ENCODE measurements at places on chromosomes 16 and 17.

DNA sequence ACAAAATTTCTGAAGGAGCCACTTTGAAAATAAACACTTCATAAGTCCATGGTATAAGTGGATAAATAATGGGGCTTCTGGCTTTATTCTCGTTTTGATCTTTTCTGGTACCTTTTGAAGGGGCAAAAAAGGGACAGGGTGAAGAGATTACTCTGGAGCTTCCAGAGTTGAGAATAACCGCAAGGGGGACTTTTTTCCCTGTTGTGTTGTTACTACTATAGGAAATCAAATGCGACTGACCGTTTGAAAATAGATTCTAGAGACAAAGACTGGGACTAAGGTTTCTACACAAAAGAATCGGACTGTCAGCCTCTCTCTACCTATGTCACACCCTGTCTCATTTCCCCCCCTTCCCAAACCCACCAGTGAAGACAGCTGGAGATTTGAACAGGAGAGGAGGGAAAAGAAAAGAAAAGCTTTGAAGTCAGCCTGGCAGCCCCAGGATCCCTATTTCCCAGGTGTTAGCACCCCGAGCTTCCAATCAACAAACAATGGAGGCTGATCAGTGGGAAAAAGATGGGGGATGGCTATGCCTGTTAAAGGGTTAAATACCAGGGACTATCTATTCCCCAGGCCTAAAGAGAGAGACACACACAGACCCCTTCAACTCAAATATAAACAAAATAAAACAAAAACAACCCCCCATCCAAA lies 8.4 kb downstream of the HOXB4 start:
- no peak for DNase-seq

- DNase-seq: no peak
Measured at GRCh38 chr17:40915199-40915661, 22.2 kb downstream of the KRT23 start.

DNA sequence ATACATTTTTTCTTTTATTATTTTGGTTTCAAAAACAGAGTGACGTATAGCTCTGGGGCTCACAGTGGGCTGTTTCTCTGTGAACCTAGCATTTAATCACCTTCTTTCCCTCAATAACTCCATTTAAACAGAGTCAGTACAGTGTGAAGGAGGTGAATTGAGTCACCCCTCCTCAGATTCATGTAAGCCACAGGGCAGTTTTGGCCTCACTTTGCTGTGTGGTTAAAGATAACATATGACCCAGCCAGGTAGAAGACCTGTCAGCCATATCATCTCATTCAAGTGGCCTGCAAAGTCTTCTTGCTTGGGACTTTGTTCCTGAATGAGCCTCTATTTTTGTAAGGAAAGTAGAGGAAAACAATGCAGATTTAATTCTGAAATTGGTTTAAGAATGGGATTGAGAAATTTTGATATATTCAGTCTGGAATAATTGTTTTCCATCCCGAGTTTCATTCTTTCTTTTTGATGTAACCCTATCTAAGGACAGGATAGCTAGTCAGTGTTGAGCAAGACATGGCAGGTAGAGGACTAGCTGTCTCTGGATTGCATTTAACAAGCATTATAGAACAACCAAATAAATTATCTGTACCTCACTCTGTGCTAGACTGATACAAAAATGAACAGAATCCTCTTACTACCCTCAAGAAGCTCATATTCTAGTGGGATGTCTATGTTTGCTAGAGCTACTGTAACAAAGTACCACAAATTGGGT lies 13.1 kb downstream of the MAP2K6 start:
- DNase-seq: no peak

DNA sequence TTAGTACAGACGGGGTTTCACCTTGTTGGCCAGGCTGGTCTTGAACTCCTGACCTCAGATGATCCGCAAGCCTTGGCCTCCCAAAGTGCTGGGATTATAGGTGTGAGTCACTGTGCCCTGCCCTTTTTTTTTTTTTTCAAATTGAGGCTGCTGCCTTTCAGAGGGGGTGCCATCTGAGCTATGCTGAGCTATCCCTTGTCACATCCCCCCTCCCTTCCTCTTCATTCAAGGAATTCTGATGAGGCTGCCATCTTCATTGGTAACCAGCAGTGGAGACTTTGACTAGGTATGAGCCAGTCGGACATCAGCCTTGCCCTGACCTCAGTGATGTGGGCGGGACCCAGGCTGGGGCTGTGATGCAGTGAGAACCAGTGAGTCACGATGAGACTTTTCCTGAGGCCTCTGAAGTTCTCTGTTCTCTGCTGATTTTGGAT lies 24.4 kb upstream of the GPT2 start:
- DNase-seq: peak; percentile 73

DNA sequence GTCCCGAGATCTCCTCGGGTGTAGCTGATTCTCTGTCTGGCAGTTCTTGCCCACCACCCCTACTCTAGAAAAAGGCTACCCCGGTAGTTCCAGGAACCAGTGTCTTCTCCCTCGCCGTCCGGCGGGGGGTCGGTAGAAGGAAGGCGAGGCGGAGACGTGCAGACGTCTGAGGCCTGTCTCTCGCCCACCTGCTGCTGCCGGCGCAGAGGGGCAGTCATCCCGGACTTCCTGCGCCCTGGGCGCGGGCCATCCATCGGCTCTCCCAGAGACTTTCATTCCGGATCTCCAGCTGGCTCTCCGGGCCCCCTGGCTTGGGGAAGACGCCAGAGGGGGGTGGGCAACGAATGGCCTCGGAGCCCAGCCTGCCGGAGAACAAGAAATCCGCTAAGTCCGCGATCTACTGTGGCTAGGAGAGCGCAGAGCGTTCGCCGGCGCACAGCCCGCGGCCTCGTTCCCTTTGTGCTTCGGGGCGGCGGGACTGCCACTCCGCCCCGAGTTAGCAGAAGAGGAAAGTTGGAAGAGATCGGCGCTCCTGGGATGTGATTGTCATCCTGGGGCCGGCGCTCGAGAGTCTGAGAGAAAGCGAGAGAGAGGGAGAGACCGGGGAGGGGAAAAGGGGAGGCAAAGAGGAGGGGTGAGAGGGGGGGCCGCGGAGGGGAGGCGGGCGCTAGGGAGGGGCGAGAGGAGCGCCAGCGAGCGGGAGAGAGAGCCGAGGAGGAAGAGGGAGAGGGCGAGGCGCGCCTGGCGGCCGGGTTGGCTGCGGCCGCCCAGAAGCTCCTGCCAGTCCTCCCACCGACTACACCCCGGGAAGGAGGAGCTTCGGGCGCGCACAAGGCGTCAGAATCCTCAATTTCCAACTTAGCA lies at the start of gene IRX5:
Gene IRX5, plus strand, starts transcription at position 861 of the 864 bp plus-strand sequence. CDS start 334 bp downstream, outside the sequence.
- DNase-seq: peak; percentile 70

DNA sequence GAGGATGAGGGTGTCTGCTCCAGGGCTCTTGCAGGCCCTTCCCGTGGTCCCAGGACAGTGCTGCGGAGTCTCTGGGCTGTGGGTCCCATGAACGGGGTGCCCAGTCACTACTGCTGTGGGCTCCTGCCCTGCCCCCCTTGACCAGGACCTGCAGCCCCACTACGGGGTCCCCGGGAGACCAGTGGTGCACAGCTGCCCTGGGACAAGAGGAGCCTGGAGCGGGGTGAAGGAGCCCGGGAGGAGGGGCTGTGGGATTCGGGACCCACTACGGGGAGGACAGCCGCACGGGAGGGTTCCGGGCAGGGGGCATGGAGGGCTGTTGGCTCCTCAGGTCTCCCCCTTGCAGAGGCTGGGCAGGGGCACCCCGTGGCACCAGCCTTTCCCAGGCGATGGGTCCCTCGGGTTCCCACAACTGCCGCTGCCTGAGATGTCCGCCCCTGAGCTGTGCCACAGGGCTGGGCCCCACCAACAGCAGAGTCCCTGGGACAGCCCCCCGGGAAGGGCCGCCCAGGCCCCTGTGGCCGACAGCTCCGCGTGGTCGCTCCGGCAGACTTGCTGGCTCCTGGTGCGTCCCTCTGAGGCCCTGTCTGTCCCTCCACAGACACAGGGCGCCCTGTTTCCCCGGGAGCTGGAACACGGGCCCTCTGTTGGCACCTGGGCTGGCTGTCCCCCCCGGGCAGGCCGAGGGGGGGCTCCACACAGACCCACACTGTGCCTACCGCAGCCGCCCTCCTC lies 52.1 kb upstream of the GNG13 start:
- no peak for DNase-seq

- DNase-seq: no peak
Measured at GRCh38 chr16:82499302-82499701, 127.5 kb upstream of the CDH13 start.

DNA sequence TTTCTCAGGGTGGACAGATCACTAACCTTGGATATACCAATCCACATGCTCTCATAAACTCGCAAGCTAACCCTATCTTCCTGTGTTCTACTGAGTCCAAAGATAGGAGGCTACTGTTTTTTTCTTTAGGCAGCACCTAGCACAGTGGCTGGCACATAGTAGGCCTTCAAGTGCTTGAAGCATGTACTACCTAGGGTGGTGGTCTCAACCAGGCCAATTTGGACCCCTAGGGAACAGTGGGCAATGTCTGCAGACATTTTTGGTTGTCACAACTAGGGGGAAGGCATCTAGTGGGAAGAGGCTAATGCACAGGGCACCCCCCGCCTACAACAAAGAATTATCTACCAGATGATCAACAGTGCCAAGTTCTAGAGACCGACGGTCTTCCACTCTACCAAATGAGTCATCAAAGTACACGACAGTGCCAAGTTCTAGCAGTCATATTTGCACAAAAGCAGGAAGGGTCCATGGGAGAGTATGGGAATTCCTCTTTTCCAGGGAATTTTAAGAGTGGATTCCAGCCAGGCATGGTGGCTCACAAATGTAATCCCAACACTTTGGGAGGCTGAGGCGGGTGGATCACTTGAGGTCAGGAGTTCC lies 390.3 kb downstream of the SLC39A11 start:
- DNase-seq: no peak

Measured in stimulated activated CD4-positive, alpha-beta T cell treated with anti-CD3 and anti-CD28 coated beads, Interleukin-15, amount 100 ng/mL, for 24 hours (primary cell).